ENCODE measurements at places on chromosomes 13 and 19.

GRCh38 chr13:49625392-49626079 is 2.8 kb upstream of the ARL11 start:
- no peak overlapping the region for H3K4me3 ChIP-seq
- DNase-seq = no peak
- H3K27me3 ChIP-seq = peaks cover 1% of the 10 kb centered on the region
- no peak overlapping the region for H3K27ac ChIP-seq
- H3K36me3 ChIP-seq = no peaks in the 10 kb centered on the region

DNA sequence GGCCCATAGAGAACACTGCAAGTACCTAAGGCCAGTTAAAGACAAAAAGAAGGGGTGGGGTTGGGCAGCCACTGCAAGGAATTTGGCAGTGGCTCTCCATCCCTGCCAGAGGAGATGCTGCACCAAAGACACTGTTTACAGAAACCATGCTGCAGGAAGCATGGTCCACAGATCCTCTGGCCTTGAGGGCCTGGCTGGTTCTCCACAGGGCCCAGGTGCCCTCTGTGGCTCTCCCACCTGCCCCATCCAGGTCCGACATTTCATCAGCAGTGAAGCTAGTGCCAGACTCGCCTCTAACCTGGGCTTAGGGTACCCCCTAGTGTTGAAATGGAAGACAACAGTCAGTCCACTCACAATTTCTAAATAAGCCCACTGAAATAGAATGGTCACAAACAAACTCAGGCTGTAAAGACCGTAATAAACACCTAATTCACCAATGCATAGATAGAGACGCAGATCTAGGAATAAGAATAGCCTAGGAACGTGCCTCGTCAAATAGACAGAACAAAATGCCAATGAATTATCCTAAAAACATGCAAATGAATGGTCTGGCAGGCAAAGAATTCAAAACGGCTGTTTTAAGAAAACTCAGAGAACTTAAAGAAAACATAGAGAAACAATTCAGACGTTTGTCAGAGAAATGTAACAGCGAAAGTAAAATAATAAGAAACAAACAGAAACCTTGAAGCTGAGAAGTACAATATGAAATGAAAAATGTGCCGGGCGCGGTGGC is 23.3 kb downstream of the LYPD4 start:
- H3K27ac ChIP-seq = no peak overlapping the region

DNA sequence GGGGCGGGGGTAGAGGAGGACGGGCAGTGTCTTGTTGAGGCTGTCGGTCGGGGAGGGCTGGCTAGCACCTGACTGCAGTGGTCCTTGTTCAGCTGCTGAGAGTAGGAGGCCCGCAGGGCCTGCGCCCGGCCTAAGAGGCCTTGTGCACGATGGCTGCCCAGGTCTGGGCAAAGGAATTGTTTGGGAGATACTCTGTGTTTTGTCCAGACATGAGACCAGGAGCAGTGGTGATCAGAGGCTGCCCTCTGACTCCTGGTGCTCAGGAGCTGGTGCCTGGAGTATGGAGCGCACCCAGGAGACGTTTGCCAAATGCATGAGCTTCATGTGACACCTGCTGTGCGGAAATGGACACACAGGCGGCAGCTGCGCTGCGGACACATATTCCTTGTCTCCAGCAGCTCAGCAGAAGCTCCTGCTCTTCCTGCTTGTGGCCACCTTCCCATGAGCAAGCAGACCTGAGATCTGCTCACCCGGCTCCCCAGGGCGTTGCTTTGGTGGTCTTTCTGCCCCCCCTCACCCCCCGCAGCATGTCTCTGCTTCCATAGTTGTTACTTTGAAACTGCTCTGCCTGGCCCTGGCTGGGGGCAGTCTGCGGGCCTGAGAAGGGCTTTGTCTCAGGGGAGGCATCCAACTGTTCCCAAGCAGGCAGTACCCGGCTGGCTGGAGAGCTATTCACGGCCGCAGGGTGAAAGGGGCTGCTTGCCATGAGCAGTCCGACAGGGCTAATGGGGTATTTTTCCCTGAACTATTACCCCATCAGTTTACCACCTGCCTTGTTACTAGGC is 163.9 kb downstream of the TEX29 start:
- H3K27me3 ChIP-seq = no peaks in the 10 kb centered on the region
- no peak overlapping the region for H3K4me3 ChIP-seq
- DNase-seq = no peak
- no peak overlapping the region for H3K27ac ChIP-seq

GRCh38 chr19:452829-453228 is 8.0 kb downstream of the SHC2 start:
- H3K4me3 ChIP-seq = no peak overlapping the region
- H3K27me3 ChIP-seq = peaks cover 4% of the 10 kb centered on the region
- no peaks in the 10 kb centered on the region for H3K36me3 ChIP-seq
- DNase-seq = no peak

GRCh38 chr19:33806434-33806881 is 9.8 kb downstream of the KCTD15 start:
- H3K4me1 ChIP-seq = peaks cover 6% of the 10 kb centered on the region
- H3K27ac ChIP-seq = no peak overlapping the region
- no peak for DNase-seq
- H3K4me3 ChIP-seq = no peak overlapping the region
- H3K36me3 ChIP-seq = no peaks in the 10 kb centered on the region

GRCh38 chr13:79485014-79485811 is 4.3 kb downstream of the NDFIP2 start:
- H3K27me3 ChIP-seq = no peaks in the 10 kb centered on the region
- peaks cover 37% of the 10 kb centered on the region for H3K36me3 ChIP-seq
- H3K4me1 ChIP-seq = peaks cover 75% of the 10 kb centered on the region
- peak overlapping the region; percentile 84 for H3K27ac ChIP-seq
- DNase-seq = peak; percentile 51

DNA sequence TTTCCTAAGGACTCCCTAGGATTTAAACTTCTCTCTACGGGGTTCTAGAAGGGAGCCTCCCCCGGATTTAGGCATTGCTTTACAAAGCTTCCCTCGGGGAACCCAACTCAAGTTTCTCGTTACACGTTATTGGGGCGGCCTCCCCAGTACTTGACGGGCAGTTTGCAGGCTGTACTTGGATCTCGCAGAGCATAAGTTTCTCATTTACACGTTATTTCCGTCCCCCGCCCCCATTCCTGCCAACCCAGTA is 584 bp downstream of the SMG9 start:
- H3K36me3 ChIP-seq = peaks cover 43% of the 10 kb centered on the region
- peaks cover 58% of the 10 kb centered on the region for H3K4me1 ChIP-seq
- peak overlapping the region; percentile 95 for H3K4me3 ChIP-seq

DNA sequence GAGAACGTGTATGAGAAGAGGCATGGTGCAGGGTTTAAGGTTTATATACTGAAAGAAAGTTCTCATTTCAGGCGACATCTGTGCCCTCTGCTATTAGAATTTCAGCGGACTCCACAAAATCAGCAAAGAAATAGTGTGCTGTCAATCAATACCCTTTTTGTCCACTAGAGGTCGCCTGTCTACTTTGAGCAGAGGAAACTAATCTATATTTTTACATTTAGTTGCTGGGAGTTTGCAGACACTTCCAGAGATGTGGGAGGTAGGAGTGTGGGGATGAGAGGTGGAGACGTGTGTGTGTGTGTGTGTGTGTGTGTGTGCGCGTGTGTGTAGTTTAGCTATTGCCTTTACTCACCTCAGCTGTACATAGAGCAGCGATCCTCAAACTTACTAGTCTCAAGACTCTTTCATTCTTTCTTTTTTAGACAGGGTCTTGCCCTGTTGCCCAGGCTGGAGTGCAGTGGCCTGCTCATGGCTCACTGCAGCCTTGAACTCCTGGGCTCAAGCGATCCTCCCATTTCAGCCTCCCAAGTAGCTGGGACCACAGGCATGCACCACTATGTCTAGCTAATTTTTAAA is 9.7 kb downstream of the INAFM1 start:
- no peaks in the 10 kb centered on the region for H3K27me3 ChIP-seq
- peaks cover 10% of the 10 kb centered on the region for H3K4me1 ChIP-seq
- DNase-seq = no peak
- peaks cover 3% of the 10 kb centered on the region for H3K36me3 ChIP-seq
- H3K4me3 ChIP-seq = no peak overlapping the region

DNA sequence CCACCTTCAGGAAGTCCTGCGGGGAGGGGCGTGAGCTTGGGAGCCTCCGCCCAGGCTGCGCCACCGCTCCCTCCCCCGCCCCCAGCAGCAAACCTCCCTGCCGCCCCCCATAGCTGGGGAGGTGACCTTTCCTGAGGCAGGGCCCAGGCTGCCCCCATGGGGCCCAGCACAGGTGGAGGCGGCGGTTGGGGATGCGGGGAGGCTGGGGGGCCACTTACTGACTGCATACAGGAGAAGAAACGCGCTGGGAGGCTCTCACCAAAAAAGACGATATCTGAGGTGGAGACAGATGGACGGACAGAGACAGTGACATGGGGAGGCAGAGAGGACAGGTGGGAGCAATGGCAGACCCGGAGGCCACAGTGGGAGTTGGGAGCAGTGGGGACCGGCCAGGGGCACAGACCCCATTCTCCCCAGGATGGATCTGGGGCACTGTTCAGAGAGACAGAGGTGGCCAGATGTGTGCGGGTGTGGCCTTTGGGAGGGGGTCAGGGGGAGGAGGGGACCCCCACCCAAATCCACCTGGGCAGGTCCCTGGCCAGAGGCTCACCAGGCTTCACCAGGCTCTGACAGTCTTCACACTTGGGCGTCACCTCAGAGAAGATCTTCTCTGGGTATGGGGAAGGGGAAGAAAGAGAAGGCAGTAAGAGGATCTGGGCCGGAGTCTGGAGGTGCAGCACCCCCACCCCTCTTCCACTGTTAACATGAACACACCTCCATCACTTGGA is 3.0 kb upstream of the RINL start:
- H3K27me3 ChIP-seq = no peaks in the 10 kb centered on the region
- no peak overlapping the region for H3K27ac ChIP-seq
- H3K4me1 ChIP-seq = peaks cover 29% of the 10 kb centered on the region
- H3K4me3 ChIP-seq = no peak overlapping the region

DNA sequence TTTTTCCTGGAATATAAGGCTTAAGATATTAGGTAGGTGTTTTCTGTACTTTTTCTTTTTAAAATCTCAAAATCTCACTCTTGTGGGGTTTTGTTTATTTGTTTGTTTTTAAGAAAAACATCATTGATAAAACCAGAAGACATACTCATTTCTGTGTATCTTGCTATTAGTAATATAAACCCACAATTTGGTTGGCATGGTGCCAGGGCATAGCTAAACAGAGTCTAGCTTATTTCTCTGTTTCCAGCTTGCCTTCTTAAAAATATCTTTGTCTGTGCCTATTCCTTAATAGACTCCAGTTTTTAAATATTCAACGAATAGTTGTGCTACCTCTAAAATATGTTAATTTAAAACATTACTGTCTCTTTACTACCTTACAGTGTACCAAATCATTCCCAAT is 1121.9 kb upstream of the PCDH20 start:
- H3K27me3 ChIP-seq = no peaks in the 10 kb centered on the region
- H3K4me3 ChIP-seq = no peak overlapping the region
- H3K27ac ChIP-seq = no peak overlapping the region
- no peaks in the 10 kb centered on the region for H3K4me1 ChIP-seq

DNA sequence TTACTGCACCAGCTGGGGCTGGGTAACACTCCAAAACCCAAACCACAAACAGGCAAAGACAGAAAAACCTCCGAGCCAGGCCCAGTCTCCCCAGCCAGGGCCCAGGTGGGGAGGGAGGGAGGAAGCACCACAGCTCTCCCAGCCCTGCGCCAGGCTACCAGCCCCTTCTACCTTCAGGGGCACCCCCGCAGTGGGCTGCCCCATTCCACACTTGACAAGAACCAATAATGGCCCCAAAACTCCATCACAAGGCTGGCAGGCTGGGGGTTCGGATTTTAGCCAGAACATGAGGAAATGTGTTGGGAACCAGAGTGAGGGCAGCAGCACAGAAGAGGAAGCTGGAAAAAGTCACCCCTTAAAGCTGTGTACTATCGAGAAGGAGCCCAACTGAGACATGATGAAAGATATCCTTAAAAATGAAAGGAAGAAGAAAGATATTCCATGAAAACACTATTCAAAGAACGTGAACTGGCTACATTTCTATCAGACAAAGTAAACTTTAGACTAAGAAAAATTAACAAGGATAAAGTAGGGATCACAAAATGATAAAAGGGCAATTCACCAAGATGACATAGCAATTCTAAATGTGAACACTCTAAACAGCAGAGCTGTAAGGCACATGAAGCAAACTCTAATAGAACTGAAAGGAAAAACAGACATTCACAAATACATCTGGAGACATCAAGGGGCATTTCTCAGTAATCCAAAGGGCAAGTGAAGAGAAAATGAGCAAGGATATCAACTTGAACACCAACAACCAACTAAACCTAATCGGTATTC is 12.9 kb downstream of the TUBGCP3 start:
- peaks cover 11% of the 10 kb centered on the region for H3K36me3 ChIP-seq
- no peaks in the 10 kb centered on the region for H3K27me3 ChIP-seq
- peaks cover 70% of the 10 kb centered on the region for H3K4me1 ChIP-seq
- DNase-seq = no peak

DNA sequence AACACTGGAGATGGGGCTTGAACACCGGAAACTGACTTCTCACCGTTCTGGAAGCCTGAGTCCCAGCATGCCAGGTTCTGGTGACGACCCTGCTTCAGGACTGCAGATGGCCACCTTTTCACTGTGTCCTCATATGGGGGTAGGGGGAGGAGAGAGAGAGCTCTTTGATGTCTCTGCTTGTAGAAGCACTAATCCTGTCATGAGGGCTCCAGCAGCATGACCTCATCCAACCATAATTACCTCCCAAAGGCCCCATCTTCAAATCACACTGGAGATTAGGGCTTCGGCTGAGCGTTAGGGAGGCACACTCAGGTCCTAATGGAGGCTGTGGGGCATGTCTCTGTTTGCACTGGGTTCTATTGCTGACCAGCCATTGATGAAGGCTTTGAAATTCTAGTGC is 255.3 kb downstream of the TEX29 start:
- no peak overlapping the region for H3K4me3 ChIP-seq
- no peak for DNase-seq
- H3K36me3 ChIP-seq = peaks cover 2% of the 10 kb centered on the region

DNA sequence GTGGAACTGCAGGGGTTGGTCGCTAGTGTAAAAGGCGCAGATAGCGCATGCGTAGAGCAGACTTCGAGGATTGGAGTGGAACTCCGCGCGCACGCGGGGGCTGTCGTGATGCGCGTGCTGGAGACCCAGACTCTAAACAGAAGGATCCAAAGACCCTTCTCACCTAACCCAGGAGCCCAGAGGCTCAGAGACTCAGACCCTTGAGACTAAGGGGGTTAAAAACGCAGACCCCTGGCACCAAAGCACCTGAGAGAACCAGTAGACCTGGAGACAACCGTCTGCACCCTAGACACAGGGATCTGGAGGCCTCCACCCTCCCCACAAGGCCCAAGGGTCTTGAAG is 567 bp upstream of the CTU1 start:
- peaks cover 31% of the 10 kb centered on the region for H3K4me1 ChIP-seq
- DNase-seq = no peak
- H3K27me3 ChIP-seq = no peaks in the 10 kb centered on the region
- H3K36me3 ChIP-seq = peaks cover 10% of the 10 kb centered on the region
- peak overlapping the region; percentile 81 for H3K27ac ChIP-seq

Data from activated CD4-positive, alpha-beta memory T cell treated with anti-CD3 and anti-CD28 coated beads for 36 hours (primary cell).